ENCODE measurements at places on chromosomes 7 and 10.

- no peak for DNase-seq
Measured at GRCh38 chr10:122252805-122253204, 18.3 kb upstream of the BTBD16 start.

GRCh38 chr10:125043841-125044658 lies 102.1 kb downstream of the ZRANB1 start:
- DNase-seq: no peak

- DNase-seq: no peak
Measured at GRCh38 chr7:33733870-33734650, 171.3 kb upstream of the BMPER start.

GRCh38 chr7:70135656-70136055 lies 537.4 kb downstream of the AUTS2 start:
- no peak for DNase-seq

- no peak for DNase-seq
Measured at GRCh38 chr7:20895563-20895962, 108.9 kb upstream of the SP8 start.

DNA sequence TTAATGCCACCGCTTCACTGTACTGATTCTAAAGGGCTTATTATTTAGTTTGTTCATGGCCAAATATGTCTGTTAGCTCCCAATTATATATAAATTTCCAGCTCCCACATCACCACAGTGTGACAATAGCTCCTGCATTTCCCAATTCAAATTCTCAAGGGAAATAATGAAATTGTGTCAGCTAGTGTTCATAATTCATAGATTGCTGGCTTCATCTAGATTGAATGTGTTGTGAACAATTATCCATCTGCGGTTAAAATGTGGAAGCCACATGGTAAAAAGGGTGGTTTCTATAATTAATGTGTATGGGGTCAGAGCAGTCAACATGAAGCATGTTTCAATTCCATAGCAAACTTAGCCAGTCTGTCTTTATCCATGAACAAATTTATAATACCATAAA lies 154.3 kb downstream of the SEMA3E start:
- no peak for DNase-seq

GRCh38 chr7:42746214-42746613 lies 165.7 kb downstream of the C7orf25 start:
- no peak for DNase-seq

- no peak for DNase-seq
Measured at GRCh38 chr7:99992330-99993038, 16.7 kb upstream of the AZGP1 start.

DNA sequence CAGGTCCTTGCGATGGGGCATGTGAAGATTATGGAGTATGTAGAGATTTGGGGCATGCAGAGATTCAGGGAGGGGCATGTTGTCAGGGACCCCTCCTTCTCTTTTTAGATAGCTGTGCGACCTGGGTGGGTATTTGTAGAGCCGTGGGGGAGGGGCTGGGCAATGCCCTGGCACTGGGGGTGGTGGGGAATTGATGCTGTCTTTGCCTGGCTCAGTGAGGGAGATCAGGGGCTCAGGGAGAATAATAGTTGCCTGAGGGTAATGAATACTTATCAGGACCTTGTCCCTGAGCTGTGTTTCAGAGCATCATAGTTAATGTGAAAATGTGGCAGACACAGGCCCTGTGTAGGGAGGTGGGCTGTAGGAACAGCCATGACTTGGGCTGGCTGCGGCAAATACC lies 3.5 kb downstream of the RAMP3 start:
- no peak for DNase-seq

DNA sequence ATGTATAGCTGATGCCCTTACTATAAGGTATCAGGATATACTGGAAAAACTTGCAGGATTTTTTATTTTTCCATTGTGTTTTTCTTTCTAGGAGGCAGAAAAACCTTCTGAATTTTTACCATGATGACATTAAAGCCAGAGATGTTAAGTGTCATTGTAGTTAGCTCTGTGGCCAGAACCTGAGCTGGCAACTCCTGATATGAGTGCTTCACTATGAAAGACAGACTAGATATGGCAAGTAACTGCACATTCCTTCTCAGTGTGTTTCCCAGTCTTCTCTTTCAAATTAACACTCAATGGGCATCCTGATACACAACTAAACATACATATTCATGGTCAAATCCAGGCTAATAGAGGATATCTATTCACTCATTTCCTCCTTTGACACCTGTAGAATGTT lies 166.2 kb downstream of the CTTNBP2 start:
- DNase-seq: no peak

DNA sequence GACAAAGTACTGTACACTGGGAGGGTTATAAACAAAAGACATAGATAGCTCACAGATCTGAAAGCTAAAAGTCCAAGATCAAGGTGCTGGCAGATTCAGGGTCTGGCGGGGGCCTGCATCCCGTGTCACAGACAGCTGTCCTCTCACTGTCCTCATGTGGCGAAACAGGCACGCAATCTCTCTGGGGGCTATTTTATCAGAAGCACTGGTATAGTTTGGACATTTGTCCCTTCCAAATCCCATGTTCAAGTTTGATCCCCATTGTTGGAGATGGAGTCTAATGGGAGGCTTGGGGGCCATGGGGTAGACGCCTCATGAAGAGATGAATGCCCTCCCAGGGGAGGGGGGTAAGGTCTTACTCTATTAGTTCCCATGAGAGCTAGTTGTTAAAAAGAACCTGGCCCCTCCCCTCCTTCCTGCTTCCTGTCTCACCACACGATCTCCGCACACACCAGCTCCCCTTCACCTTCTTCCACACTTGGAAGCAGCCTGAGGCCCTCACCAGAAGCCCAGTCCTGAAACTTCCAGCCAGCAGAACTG lies 72.5 kb upstream of the UCN3 start:
- DNase-seq: peak; percentile 20

DNA sequence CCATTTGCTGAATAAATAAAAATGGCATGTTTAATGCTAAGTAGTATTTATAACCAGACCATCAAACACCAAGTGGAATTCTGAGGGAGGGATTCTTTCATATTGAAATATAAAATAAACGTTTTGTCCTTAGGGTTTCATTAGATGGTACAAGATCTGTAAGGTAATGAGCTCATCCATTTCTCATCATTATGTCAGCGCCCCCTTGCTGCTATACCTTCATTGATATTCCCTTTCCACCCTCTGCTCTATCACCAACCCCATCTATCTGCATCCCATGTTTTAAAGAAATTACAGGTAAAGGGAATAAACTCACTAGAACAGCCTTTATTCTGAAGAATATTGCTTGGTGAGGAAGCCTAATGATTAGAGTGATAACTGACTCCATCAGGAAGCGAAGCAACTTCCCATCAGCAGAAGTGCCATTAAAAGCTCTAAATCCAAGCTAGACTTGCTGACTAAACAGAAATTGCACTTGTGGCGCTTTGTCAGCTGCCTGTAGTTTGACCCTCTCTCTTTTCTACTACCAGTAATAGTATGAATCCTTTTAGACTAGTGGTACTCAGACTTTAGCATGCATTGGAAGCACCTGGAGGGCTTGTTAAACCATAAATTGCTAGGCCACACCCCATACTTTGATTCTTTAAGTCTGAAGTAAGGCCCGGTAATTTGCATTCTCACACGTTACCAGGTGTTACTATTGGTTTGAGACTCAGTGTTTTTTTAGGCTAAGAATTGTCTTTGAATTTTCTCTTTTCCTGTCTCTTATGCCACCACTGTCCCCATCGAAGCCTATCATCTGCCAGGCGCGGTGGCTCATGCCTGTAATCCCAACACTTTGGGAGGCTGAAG lies 27.5 kb downstream of the ADD3 start:
- DNase-seq: no peak

DNA sequence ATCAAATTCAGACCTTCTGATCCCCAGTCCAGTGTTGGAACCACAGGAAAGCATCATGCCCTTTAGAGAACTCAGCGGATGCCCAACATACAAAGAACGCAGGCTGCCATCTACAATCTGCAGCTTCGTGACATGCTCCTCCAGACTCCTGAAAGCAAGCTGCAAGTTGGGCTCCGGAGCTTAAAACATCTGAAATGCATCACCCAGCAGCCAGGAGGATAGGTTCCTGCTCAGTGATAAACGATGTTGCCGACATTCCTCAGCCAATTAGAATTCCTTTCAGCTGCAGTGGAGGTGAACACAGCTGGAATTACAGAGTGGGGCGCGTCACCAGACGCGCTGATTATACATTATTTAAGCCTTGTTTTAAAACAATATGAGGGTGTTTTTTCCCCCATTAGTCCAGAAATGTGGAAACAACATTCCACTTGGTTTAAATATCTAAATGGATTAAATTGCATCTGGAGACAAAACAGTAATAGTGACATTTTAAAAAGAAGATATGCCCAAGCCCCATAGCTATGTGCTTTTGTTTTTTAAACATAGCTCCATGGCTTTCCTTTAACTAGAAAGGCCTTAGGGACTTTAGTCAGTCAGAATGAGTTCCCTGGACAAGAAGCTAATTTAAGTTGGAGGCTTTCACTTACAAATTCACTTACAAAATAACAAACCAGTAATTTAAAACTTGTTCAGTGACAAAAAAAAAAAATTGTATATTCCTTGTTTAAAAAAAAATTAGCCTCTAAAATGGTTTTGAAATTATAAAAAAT lies 6.3 kb downstream of the SMURF1 start:
- DNase-seq: no peak

DNA sequence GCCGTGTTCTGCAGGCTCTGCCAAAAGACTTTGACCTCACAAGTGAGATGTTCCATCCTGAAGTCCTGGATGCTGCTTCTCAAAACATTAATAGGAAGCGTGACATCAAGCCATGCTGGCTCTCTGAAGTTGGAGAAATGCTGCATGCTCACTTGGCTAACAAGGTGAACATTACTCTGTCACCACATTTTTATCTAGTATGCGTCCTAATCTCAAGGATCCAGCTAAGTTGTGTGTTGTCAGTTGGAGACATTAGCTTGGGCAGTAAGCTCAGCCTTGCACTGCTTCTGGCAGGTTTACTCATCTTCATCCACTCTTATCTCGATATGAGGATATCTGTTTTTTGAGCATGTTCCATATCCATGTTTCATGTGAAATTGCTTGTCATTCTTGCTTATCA lies 165.2 kb downstream of the SDK1 start:
- DNase-seq: no peak
